Epithelial cell of esophagus (primary cell): ENCODE measurements at places on chromosomes 4 and X.

DNA sequence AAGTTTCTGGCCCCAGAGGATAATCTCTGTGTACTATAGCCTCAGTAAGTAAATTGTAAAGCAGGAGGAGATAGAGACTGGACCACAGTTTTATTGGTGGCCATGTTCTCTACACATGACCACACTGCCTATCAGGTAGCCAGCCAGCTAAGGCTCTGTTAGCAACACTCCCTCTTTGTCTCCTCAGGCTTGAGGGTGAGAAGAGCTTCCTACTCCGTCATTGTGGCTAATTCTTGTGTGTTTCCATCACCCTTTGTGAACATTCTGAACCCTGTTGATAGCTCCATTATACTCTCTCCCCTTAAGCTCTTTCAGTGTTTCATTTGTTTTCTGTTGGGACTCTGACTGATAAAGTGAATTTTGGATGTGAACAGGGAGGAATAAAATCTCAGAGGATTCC lies 233.4 kb downstream of the CFAP299 start:
- DNase-seq: no peak

DNA sequence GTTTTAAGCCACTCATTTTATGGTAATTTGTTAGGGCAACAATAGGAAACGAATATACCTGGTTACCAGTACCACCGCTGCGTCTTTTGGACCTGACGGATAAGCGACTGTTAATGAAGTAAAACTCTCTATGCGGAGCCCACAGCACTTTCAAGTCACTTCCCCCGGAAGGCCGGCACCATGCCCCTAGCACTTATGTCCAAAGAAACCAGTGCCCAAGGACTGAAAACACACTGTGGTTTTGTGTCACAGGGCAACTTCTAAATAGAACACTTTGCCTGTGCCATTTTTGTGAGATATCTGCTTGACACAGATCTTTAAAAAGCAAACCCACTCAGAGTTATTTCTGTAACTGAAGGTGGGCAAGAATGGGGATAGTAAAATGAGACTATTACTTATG lies 22.7 kb downstream of the SH3KBP1 start:
- no peak for DNase-seq

DNA sequence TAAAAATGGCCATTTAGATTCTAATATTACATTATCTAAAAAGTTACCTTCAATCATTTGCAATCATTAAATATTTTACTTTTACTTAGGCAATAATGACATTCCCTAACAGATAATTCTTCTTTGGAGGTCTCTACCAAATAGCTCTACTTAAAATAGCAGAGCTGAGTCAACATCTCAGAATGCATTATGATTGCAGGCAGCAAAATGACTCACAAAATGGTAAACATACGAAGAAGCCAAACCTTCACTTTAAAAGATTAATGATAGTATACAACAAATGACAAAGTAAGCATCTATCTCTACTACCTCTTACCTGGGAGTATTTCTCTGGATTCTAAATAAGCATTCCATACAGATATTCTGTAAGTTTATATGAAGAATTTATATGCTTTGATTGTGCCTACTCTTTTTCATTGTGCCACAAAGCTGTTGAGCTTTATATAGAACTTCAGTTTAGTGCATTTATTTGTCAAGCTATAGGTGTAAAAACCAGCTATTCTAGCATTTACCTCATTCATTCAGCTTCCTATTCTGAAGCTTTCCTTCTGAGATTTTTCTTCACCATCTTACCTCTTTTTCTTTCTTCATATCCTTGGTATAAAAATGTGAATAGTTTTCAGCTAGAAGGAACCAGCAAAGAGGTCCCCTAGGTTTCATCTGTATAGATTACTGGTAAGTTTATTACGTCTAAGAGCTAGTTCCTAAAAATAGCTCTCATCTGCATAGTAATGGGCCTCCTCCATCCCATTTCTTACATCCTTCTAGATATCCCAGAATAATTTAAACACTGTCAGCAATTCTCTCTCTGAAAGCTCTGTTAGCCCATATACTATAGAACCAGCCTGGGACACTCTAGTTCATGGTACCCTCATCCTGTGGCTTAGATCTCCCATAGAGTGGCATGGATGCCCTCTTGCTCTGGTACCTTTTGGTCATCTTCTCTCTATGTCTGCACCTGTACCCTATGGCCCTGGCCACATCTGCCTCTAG lies 17.2 kb upstream of the SPCS3 start:
- peak; percentile 82 for DNase-seq

DNA sequence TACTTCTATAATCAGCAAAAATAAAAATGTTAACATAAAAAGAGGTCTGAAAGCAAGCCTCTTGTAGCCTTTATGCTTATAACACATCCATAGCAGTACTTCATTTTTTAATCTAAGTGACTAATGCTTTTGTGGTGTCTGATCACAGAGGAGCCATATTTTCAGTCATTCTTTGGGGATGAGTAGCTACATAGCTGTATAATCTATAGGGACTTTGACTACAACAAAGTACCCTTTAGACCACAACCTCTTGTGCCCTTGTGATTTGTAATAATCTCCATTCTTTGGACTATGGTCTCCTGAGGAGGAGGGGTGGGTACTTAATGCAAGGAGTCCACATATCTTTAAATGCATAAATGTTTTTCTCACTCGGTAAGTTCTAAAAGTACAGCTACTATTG lies 9.6 kb downstream of the DRP2 start:
- peak; percentile 31 for DNase-seq

GRCh38 chrX:45667666-45668065 lies 467.0 kb upstream of the DIPK2B start:
- DNase-seq: peak; percentile 3

- DNase-seq: peak; percentile 46
These were observed 692.8 kb upstream of the TENM3 start for GRCh38 chr4:181550381-181550780.

DNA sequence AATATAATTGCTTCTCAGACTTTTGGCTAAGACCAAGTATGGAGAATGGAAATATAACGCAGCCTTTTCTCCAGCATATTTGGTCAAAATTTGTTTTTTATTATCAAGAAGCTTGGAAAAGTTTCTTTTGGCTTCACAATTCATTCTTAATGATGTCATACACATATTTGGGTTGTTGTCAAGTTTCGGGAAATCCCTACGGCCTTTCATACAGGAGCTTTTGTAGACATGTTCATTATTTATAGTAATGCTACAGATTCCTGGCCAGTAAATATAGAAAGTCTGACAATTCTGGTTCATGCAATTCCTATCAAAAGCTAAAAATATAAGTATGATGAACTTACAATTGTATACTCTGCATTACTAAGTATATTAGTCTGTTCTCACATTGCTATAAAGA lies 112.9 kb downstream of the IRF2 start:
- DNase-seq: no peak

DNA sequence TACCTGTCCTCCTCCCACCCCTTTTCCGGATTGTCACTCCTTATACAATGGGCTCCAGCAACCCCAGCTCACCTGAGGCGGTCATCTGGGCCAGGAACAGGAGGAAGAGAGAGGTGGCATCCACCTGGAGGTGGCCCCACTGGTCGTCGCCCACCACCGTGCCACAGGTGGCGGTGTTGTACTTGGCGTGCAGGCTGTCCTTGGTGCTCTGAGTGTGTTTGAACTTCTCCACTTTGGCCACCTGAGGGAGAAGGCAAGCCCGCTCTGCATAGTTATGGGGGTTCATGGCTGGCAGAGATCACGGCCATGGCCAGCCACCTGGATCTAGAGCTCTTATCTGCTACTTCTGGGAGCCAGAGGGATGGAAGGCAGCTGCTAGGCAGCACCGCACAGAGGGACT lies 32.9 kb downstream of the PHKA2 start:
- no peak for DNase-seq

DNA sequence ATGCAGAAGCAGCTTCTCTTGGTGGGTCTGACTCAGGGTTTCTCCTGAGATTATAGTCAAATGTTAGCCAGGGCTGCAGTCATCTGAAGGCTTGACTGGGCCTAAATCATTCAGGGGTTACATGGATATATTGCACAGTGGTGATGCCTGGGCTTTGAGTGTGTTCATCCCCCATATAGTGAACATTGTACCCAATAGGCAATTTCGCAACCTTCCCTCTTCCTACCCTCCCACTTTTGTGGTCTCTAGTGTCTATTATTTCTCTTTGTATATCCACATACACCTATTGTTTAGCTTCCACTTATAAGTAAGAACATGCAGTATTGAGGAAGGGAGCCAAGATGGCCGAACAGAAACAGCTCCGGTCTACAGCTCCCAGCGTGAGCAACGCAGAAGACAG lies 90.3 kb upstream of the CAMK2D start:
- no peak for DNase-seq

- no peak for DNase-seq
These were observed 11.9 kb downstream of the HTT-AS start for GRCh38 chr4:3062471-3062870.

DNA sequence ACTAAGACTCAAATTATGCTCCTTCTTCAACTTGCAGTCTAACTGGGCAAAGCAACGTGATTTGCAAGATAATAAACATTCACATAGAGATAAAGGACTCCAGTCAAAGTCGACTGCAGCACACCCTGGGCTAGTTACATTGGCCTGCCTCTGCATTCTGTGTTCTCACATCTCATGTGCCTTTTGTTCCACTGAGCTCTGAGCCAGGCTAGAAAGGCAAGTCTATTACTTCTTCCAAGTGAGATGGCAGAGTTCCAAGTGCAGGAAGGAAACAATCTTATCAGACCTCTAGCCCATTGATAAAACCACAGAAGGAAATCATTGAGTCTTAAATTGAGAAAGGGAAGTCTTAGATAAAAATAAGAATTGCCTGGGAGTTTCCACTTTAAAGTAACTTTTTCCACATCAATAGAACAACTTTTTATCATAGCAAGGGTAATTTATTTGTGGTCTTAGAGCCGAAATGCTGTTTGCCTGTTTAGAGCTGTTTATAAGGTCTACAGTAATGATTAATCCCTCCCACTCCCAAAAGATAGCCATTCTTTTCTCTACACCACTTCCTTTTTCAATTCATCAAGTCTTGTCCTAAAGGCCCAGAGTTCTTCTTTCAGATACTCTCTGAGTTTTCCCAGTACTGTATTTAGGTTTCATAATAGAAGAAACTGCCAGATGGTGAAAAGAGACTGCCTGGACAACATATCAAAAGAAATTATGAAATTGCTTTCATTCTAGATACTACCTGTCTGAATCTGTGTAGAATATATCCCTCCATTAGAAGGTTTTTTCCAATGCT lies 200.2 kb downstream of the GUCY2F start:
- DNase-seq: no peak

- DNase-seq: no peak
These were observed 190.5 kb downstream of the CCNG2 start for GRCh38 chr4:77347351-77347966.

DNA sequence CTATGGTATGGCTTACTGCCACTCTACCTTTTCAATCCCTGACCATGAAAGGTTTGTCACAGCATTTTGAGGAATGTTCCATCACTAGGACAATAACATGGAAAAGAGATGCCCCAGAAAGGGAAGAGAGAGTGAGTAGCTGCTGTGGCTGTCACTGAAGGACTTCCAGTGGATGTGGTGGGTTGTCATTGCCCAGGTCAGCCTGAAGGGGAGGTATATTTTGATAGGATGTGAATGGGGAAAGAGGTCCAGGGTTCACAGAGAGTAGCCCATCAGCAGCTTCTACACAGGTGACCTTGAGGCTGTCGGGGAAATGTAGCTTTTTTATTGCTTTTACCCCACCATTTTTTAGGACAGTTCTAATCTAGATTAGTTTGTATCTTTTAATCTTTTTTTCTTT lies 30.8 kb downstream of the MTM1 start:
- no peak for DNase-seq

- peak; percentile 85 for DNase-seq
These were observed 224.3 kb downstream of the DCLK2 start for GRCh38 chr4:150302553-150302952.

DNA sequence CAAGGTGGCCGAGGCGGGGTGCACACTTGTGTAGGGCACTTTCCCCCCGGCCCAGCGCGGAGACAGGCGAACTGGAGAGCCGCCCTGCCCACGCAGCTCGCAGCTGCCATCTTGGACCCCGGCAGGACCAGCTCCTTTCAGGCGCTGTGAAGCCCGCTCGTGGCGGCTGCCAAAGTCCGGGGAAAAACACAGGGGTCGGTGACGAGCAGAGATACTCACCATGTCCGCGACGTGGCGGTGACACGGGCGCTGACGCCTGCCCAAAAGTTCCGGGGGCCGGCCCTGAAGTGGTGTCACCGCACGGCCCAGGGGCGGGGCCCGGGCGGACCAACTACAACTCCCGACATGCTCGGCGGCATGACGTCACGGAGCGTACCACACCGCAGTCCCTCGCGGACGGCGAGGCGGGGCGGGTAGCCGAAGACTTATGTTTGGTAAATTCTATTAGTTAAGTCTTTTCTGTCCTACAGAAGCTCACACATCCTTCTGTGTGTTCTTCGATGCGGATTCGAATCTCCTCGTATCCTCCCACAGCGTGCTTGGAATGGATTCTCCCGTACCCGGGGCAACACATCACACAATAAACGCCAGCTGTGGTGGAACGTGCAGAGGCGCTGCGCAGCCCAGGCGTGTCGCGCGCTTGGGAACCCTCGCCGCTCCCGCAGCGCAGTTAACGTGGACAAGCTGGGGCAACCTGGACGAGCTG lies at the start of gene UFSP2:
Gene UFSP2 (minus strand): TSS at position 318 of the 706 bp plus-strand sequence. CDS start 96 bp downstream, at position 222.
- peak; percentile 90 for DNase-seq

DNA sequence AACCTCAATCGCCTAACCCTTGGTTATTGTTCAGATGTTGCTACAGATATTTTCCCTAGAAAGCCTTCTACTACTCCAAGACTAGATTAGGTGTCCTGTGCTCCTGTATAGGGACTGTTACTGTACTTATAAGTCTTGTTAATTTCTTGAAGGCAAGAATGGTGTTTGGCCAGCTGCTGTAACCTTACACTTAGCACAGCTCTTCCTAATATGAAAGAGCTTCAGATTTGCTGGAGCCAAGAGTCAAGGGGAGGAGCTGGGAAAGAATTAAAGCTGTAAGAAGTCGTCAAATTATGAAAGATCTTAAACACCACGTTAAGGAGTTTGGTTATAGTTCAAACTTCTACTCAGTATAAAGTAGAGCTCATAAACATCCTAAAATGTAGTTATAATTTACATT lies 245.9 kb upstream of the TLL1 start:
- no peak for DNase-seq

DNA sequence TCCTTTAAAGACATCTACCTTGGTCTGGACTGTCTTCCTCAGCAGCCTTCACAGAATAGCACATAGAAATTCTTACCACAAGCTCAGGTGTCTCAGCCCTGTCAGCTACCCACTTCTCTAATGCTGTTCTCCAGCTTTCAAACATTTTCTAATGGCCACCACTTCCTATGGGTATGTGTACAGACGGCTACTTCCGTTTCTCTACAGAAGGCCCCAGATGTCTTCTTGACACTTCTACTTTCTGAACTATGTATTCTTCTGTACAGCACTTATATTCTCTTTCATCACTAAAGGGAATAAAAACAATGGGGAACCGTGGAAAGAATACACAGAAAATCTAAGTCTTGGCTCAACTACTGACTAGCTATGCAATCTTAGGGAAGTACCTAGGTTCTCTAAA lies 13.3 kb downstream of the OPHN1 start:
- no peak for DNase-seq

- no peak for DNase-seq
These were observed 81.1 kb downstream of the ATRX start for GRCh38 chrX:77704881-77705280.

DNA sequence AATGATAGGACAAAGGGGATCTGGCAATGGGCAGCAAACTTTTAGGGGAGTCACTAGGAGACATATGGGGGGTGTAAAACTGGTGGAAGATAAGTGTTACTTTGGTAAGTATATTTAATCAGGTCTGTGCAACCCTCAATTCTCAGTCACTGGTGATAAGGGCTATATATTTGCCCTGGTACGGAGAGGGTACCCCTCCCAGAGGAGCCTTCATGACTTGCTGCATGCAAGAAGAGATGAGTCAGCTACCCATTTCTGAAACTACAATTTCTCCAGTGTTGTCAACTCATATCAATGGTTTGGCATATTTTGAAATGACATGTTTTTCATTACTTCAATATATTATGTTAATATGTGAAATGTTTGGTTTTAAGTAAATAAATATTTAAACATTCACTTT lies 14.3 kb downstream of the SMARCAD1 start:
- no peak for DNase-seq
